ENCODE measurements at places on chromosomes 1 and 21.

- DNase-seq, result no peak
These were observed at the start of gene SLC27A3 for GRCh38 chr1:153774780-153775457. Gene SLC27A3, plus strand, starts transcription at chr1:153775407. Its CDS starts 91 bp downstream, at chr1:153775498.

DNA sequence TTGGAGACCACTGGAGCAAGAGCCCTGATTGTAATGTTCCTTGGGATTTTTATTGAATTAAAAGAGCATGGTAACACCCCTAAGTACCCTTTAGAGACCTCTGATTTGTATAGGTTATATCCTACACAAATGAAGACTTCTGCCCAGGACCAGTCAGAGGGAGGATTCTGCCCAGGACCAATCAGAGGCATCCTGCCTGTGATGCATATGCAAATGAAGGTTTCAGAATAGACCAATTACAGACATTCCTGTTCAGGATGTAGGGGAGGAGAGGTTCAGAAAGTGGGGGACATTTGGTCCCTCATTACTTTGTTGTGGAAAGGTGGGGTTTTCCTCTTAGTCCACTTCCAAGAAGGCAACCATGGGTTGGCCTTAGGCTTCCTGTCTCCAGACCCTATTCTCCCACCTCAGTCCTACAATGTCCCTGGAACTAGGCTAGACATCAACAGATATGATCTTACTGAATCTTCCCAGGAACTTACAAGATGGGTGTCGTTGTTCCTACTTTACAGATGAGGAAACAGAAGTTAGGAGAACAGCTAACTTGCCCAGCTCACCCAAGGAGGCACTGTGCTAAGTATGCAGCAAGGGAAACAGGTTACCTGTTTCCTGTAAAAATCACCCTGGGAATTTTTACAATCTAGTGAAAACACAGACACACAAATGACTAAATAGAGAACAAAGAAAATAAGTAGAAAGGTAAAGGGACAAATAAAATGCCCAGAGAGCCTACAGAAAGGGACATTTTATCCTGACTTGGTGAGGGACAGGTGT is 36.8 kb upstream of the SFPQ start:
- no peak for DNase-seq

DNA sequence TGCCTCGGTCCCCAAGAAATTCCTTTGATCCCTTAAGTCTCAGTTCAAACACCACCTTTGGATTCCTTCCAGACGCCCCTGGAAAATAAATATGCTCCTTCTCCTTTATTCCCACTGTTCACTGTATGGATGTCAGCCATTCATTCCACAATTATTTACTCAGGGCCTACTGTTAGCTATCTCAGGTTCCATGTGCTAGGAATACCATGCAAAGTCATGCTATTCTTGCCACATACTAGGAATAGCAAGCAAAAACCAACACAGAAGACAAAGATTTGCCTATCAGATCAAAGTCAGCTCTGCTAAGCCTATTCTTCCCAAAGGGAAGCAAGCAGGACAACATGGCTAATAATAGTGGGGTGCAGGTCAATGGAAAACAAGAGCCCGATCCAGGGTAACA is 29.8 kb downstream of the TTC13 start:
- no peak for DNase-seq

GRCh38 chr1:100628631-100629081 is 90.7 kb downstream of the GPR88 start:
- no peak for DNase-seq

DNA sequence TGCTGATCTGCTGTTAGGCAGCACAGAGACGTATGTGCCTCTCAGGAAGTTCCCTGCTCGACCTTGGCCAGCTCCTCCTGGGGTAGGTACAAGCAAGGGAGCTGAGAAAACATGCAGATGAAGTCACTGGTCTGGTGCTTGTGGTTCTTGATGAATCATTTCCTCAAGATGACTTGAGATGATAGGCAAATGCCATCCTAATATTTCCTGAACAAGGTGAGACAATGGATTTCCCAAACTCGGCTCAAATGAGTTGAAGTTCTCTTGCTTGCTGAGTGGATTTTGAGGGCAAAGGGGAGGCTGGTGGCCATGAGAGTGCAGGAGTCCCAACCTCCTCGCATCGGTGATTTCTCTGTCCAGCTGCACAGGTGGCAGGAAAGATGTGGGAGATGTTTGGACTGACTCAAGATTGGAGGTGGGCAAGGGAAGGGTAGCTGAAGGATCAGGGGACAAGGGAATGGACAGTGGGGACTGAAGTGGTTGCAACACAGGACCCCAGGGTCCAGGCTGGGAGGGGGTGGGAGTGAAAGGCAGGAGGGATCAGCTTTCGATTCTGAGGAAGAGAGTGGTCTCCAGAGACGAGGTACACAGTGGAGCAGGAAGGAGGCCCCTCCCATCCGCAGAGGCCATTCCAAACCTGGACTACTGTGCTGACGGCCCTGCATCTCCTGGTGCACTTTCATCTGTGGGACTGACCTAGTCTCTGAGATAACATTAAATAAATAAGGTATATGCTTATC is 63.9 kb downstream of the CAPN2 start:
- peak; percentile 22 for DNase-seq

DNA sequence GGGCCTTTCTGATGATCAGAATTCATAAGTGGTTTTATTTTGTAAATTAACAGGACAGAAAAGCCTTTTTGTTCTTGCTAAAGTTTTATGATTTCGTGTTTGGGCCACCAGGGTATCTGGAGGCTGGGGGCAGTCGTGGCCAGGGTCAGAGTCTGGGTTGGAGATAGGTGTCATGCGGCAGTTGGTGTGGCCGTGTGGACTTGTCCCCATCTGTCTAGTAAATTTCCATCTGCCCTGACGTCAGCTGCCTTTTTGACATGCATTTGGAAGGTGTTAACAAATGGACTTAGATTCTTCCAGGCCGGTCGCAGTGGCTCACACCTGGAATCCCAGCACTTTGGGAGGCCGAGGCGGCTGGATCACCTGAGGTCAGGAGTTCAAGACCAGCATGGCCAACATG is 56.8 kb downstream of the SKI start:
- DNase-seq, result no peak

DNA sequence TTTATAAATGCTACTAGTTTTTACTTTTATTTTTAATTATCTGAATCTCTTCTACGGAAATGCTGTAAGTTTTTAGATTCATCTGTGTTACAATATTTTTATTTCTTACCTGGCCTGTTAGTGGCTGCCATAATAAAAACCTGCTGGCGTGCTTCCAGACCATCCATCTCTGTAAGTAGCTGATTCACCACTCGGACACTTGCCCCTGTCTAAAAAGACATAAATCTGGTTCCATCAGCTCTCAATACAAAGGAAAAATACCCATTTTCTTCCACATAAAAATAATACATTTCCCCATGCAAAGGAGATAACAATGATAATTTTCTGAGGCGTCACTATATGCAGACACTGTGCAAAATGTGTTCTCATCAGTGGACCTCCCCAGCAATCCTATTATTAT is 62.0 kb downstream of the NVL start:
- DNase-seq, result no peak

DNA sequence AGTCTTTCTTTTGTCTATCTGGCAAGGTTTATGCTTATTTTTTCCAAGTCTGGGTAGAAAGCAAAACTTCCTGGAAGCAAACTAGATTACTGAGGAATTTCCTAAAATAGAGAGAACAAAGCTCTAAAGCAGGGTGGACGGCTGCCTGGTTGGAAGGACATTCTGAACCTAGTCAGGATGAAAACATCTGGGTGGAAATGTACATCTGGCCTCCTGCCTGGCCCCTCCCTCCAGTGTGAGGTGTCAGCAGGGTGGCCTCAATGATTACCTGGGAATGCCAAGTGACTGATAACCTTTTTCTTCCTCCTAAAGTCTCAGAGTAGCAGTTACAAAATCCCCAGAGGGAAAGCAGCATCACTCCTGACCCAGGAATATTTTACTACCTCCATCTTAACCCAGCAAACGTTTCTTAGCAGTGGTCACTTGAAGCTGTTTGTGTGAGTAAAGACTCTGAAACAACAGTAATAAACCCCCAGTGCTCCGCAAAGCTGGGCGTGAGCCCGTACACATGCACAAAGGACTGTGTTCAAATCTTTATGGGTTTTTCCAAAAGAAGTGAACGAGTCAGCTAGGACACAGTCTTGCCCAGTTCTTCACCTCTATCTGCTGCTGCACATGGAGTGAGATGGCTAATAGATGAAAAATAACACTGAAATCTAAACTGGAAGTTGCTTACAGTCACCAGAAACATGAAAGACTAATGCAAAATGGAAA is 18.9 kb downstream of the ANGPTL7 start:
- DNase-seq, result no peak

- no peak for DNase-seq
These were observed 16.2 kb downstream of the KCNJ10 start for GRCh38 chr1:160053548-160054365.

- DNase-seq, result no peak
These were observed 732.9 kb downstream of the RWDD3 start for GRCh38 chr1:95966866-95967265.

DNA sequence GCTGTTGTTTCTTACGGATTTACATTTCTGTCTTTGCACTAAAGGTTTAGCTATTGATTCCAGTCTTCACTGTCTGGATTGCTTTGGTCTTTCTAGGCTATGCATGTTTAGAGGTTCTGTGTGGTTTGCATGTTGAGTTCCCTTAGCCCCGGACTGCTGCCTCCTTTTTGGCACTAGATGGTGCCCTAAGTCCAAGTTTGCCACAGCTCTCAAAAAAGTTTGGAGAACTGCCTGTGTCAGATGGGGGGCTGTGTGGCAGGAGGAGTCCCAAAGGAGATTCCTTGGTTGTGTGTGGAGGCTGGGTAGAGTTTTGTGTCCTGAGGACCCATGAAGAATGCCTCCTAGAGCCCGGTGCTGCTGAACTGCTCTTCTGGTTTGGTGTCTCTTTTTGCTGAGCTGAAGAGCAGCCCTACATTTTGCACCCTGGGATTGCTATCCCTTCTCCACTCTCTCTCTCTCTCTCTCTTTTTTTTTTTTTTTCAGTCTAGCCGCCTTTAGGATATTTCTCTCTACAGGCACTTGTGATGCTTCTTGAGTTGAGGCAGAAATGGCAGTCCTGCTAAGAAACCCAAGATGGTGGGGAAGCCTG is 74.4 kb downstream of the PTGS2 start:
- peak; percentile 71 for DNase-seq

DNA sequence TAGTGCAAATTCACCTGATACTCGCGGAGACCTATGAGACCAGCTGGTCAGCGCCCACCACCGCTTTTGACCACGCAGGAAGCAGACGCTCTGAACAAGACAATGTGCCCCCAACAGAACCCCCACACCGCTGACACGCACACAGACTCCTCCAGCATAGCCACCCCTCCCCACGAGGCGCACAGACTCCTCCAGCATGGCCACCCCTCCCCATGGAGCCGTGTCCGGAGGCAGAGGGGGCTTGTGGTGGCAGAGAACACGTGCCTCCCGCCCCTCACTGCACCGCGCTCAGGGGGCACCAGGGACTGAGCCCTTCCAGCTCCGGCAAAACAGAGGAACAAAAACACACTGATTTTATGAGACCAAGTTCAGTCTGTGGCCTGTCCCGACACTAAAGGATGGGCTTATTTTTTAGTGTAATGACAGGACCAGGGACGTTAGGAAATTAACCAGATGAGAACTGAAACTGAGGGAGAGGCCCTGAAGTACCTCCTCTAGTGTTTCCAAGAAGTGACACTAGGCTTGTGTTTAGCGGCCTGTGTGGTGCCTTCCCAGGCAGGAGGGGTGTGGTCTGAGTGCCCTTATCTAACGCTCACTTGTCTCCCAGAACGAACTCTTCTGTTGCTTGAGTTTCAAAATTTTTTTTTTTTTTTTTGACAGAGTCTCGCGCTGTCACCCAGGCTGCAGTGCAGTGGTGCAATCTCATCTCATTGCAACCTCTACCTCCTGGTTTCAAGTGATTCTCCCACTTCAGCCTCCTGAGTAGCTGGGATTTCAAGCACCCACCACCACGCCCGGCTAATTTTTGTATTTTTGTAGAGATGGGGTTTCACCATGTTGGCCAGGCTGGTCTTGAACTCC is 10.0 kb upstream of the AGPAT3 start:
- DNase-seq, result no peak

- no peak for DNase-seq
These were observed 129.0 kb upstream of the KLHDC7A start for GRCh38 chr1:18351735-18352134.

DNA sequence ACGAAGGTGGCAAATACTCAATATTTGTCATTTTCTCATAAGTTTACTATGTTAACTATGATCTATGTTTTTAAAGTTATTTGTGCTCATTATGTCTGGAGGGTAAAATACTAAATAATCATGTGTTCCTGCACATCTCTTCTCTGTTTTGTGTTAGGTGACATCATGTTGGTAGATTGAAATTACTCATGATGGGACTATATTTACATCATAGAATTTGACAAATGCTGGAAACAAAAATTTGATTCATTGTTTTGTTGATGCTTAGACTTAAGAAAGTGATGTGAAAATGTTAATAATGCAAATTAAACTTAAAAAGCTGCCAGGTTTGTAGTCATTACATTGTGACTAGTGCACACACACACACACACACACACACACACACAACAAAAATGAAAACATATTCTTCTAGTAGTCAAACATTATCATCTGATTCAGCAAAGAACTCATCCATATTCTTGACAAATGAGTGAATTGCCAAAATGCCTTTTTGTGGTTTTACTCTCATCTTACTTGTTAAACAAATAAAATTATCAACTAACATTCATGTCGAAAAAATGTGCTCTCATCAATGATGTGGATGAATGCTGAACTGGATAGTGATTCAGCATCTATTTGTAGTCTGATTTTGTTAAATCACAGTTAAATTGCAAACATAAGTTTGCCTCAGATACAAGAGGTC is 870.7 kb downstream of the BRINP3 start:
- peak; percentile 90 for DNase-seq

DNA sequence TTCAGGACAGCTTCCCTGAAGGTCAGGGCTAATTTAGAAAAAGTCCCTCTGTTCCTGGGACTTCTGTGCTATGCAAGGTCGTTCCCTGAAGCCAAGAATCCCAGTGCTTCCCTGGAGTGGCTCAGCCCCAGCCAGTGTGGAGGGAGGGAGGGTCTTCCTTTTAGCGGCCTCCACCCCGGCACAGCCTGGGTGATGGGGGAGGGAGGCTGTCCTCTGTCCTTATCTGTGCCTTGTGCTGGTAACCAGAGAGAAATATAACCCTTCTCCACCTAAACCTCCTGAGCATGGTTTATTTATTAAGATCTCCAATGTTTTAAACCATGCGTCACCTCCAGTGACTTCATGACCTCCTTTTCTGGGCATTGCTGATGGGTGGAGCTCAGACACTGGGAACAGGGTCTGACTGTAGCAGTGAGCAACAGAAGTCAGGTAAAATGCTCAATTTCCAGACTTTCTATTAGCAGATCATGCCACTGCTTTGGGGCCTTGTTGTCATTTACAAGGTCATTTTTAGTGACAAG is 157.1 kb downstream of the DSCAM start:
- no peak for DNase-seq

Measured in fibroblast of skin of left quadriceps (primary cell).